AG09319 (cell line): ENCODE measurements at places on chromosomes 4 and X.

DNA sequence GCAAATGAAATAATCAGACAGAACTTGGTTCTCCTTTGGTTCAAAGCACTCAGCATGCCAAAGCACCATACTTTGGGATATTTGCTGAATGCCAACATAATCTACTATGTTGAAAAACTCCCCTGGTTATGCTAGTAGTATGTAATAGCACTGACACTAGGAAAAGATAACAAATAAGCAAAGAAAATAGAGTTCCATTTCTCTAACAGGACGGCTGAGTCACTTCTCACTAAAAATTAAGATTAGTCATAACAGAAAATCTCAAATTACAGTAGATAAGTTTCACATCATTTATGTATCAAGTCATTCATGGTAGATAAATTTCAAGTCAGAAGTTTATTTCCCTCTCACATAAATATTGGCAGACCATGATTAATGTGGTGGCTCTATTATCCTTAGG lies 17.9 kb downstream of the PDHA2 start:
- DNase-seq, result no peak

GRCh38 chrX:109626637-109627036 lies 1.7 kb upstream of the KCNE5 start:
- no peak for DNase-seq

DNA sequence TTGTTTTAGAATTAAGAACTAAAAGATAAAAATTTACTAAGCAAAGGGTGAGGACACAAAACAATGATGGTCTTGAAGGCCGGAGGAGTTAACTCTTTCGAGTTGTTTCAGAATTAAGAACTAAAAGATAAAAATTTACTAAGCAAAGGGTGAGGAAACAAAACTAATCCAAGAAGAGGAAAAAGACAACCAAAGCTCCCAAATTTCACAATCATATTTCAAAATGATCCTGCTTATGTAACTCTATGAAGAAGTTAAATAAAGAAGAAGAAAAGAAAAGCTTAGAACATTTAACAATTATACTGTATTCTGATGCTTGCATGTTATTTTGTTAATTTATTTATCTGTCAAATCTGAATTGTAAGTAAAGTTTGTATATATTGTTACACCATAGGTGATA lies 154.8 kb upstream of the SLIT2 start:
- DNase-seq, result no peak

- no peak for DNase-seq
Observed at GRCh38 chrX:118525174-118525730, 29.6 kb downstream of the DOCK11 start.

DNA sequence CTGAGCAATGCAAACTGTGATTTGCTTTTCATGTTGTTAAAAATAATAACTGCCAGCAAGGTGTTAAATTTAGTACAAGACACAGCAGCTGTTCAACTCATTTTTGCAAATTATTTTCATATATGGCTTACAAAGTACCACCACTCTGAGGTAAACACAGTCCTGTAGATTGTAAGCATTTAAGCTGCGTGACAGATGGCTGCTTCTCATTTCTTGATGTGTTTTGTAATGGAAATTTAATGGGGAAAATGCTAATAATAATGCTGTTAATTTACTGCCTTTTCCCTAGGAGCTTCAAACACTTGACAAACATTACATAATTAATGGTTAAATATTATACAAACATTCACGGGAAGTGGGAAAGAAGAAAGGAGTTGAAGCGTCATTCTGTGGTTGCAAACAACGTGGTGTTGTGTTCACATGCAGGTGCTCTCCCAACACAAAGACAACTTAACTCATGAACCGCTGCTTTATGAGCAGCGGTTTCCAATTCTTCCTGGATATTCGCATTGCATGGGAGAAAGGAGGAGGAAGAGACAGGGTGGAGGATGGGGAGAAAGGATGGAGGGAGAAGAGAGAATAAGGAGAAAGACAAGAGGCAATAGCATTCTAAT lies 236.8 kb upstream of the VCX start:
- no peak for DNase-seq

DNA sequence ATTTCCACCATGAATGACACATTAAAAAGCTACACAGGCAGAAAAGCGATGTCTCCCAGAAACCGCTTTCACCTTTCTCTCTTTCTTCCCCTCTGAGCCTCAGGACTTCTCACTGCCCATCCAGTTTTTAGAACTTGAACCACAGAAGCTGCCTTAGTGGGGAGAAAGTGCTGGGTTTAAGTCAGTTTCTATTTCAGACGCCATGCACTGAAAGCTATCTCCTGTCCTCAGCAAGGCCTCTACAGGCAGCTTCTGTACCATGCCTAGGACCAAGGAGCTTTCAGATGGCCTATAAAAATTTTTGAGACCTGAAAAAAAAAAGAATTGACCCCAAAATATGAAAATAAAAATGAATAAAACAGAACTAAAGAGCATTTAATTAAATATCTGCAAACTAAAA lies 34.5 kb downstream of the RAB33B start:
- no peak for DNase-seq

DNA sequence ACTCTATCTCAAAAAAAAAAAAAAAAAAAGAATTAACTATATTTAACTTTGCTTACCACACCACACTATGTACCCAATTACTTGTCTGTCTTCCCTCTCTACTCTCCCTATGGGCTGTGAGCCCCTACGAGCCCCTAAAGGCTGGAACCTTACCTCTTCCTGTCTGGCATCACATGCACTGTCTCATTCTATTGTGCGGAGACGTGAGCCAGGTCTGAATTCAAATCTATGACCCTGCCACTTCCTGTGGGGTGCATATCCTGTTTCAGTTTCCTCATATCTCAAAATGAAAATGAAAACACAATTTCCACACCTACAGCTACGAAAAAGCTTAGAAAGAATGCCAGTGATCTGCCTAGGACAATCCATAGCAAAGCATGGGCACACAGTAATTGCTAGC lies 42.9 kb upstream of the HS3ST1 start:
- DNase-seq, result no peak

DNA sequence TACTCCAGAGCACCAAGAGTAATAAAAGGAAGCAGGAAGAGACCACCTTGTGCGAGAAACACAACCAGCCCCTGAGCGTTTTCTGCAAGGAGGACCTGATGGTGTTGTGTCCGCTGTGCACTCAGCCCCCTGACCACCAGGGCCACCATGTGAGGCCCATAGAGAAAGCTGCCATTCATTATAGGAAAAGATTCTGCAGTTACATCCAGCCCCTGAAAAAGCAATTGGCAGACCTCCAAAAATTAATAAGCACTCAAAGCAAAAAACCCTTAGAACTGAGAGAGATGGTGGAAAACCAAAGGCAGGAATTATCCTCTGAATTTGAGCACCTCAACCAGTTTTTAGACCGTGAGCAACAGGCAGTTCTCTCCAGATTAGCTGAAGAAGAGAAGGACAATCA lies 5.7 kb downstream of the TRIM75 start:
- DNase-seq, result no peak

- DNase-seq, result no peak
Observed at GRCh38 chrX:123899701-123900100, 39.8 kb downstream of the XIAP start.

GRCh38 chr4:128353791-128354190 lies 66.2 kb upstream of the PGRMC2 start:
- no peak for DNase-seq

- DNase-seq, result no peak
Observed at GRCh38 chr4:105146276-105147015, at the start of gene TET2. Gene TET2, plus strand, starts transcription at chr4:105146876. Its CDS starts 87,067 bp downstream, at chr4:105233943.

DNA sequence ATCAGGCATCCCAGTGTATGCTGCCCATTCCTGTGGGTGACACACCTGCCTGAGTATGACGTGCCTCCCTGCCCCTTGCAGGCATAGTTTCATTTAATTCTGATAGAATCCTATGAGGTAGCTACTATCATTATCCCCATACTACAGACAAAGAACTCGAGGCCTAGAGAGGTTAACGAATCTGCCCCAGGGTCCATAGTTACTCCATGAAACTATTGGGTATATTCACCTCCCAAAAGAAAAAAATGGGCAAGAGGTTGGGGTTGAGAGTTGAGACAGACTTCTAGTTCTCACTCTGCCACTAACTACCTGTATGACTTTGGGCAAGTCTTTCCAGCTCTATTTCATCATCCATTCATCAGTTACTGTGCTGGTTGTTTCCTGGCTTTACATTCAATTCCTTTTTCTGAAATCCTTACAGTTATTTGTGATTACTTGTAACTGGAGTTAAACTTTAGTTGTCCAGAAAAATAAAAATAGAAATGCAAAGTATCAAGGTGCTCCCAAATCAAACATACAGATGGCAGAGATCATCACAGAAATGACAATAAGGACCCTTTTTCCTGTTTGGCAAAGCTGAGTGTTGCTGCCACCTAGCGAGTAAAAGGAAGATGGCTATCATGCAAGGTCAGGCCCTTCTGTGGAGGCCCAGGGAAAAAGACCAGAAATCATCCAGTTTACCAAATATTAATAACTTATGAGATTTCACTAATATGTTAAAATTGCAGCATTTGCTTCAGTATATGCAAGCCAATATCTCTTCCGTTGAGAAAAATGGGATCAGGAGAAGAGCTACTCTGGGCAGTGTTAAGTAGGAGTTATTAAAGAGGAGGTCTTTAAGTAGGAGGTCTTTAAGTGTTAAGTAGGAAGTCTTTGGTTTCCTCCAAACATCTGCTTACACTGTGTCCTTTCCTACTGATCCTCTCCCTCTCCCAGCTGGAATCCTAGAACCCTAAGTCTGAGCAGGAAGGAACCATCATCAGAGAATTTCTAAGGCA lies 17.1 kb upstream of the MAP7D3 start:
- DNase-seq, result peak; percentile 30

GRCh38 chrX:53093177-53093655 lies 726 bp upstream of the KANTR start:
- peak; percentile 24 for DNase-seq

- DNase-seq, result no peak
Observed at GRCh38 chr4:8547912-8548730, 32.1 kb upstream of the GPR78 start.
